Activated CD4-positive, alpha-beta T cell treated with anti-CD3 and anti-CD28 coated beads, Interleukin-2, amount 10 ng/mL, durations not matched to agents 7 days and 5 days (primary cell): ENCODE measurements at places on chromosomes 3 and 15. TPM values are rescaled to one million over a fixed set of nuclear protein-coding genes. Genes with fewer than 3 reads are reported as not detected.

WWTR1 gene
- 0.77 TPM for total RNA-seq

SLC22A13 gene
- total RNA-seq: 0.37 TPM

IGF2BP2 gene
- 0.62 TPM for total RNA-seq

GOLGA6L10 gene
- 0.54 TPM for total RNA-seq

SMAD6 gene
- total RNA-seq: 0.40 TPM

KIF23 gene
- 93.1 TPM for total RNA-seq

HYAL3 gene
- total RNA-seq: 10.9 TPM

FBXO40 gene
- not detected for total RNA-seq

TATDN2 gene
- 78.4 TPM for total RNA-seq

MED12L gene
- total RNA-seq: 0.35 TPM

PLCL2 gene
- total RNA-seq: 48.8 TPM

HEXA gene
- total RNA-seq: 94.1 TPM

PLA2G4E gene
- total RNA-seq: not detected

CPNE9 gene
- 0.25 TPM for total RNA-seq

ITIH3 gene
- not detected for total RNA-seq

PLAAT1 gene
- total RNA-seq: not detected

JMJD7 gene
- 28.4 TPM for total RNA-seq

LMOD3 gene
- not detected for total RNA-seq

ISL2 gene
- 0.82 TPM for total RNA-seq

ROPN1 gene
- total RNA-seq: not detected

AP3B2 gene
- 0.08 TPM for total RNA-seq

NLGN1 gene
- total RNA-seq: not detected

SERPINI1 gene
- 2.1 TPM for total RNA-seq

IQCH gene
- total RNA-seq: 0.89 TPM

GP9 gene
- not detected for total RNA-seq

TTLL13 gene
- total RNA-seq: 0.87 TPM

WDR76 gene
- total RNA-seq: 76.8 TPM

TMA7 gene
- 285 TPM for total RNA-seq

NEK10 gene
- total RNA-seq: 0.79 TPM

TNIK gene
- 55.2 TPM for total RNA-seq

CCR3 gene
- not detected for total RNA-seq

STRIT1 gene
- total RNA-seq: not detected

ZNF620 gene
- 5.5 TPM for total RNA-seq

CFAP92 gene
- not detected for total RNA-seq

RASGRP1 gene
- 204 TPM for total RNA-seq

ZCWPW2 gene
- total RNA-seq: 0.50 TPM

SHF gene
- 0.92 TPM for total RNA-seq

RAD51 gene
- 66.7 TPM for total RNA-seq

GCHFR gene
- 35.5 TPM for total RNA-seq

HHLA2 gene
- 1.4 TPM for total RNA-seq

CNOT10 gene
- total RNA-seq: 67.7 TPM
